ENCODE measurements at places on chromosomes 12 and 14. TPM values are rescaled to one million over a fixed set of nuclear protein-coding genes. Genes with fewer than 3 reads are reported as not detected.

Gene CLEC14A
- 7.3 TPM for total RNA-seq

Gene C14orf39
- total RNA-seq = not detected

GRCh38 chr12:108712925-108713203 lies 18.5 kb downstream of the CORO1C start:
- H3K27me3 ChIP-seq = no peaks in the 10 kb centered on the region
- H3K4me3 ChIP-seq = no peak overlapping the region
- no peaks in the 10 kb centered on the region for H3K36me3 ChIP-seq
- DNase-seq = no peak

DNA sequence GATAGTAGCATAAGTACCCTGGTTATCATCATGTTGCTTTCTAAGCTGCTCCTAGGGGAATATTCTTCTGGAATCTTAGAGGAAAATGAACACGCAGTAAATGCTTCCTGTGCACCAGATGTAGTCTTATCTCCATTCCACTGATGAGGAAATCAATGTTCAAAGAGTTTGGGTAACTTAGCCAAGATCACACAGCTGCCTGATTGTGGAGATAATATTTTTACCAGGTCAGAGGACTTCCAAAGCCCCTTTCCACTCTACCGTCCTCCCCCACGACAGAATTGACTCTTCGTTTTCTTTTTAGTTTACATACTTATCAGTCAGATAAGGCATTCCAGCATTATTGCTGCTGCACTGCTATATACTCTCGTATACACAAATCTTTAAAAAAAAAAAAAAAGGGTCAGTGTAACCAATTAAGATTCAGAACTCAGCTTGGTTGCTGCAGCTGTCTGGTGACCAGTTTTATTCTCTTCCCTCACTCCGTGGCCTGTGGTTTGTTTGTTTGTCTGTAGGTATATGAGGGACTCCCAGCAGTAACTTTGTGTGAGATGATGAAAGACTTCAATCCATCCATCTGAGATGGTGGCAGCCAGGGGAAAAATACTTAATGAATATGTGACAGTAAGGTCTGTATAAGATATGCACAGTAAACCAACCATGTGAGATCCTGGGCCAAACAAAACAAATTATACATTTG lies 110.5 kb downstream of the TGFB3 start:
- no peaks in the 10 kb centered on the region for H3K36me3 ChIP-seq
- H3K27ac ChIP-seq = no peak overlapping the region
- H3K27me3 ChIP-seq = no peaks in the 10 kb centered on the region

Gene KRT3
- not detected for total RNA-seq

- DNase-seq = no peak
- H3K36me3 ChIP-seq = peaks cover 7% of the 10 kb centered on the region
- H3K4me1 ChIP-seq = peaks cover 5% of the 10 kb centered on the region
- no peaks in the 10 kb centered on the region for H3K27me3 ChIP-seq
- no peak overlapping the region for H3K4me3 ChIP-seq
These were observed 14.8 kb downstream of the DDX24 start for GRCh38 chr14:94066089-94066676.

Gene CCDC175
- total RNA-seq = not detected

GRCh38 chr14:78983126-78983525 lies 813.0 kb downstream of the NRXN3 start:
- H3K36me3 ChIP-seq = no peaks in the 10 kb centered on the region
- DNase-seq = no peak
- no peaks in the 10 kb centered on the region for H3K4me1 ChIP-seq

DNA sequence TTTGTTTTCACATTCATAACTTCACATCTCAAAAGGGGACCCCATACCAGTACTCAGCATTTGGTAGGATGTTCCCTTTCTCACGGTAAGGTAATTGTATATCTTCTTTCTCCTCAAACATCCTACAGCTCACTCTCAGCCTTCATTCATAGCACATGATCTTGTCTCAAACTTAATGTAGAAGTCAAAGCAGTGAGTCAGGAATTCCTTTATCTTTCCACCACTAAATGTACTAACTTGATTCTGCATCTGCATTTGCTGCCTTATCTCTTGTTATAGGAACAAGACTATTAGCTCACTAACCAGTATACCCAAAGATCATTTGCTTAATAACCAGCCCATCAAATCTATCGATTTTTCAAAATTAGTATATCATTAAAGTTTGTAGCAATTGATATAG lies 22.9 kb downstream of the CPSF2 start:
- no peaks in the 10 kb centered on the region for H3K4me1 ChIP-seq
- H3K27ac ChIP-seq = no peak overlapping the region
- no peak overlapping the region for H3K4me3 ChIP-seq
- peaks cover 6% of the 10 kb centered on the region for H3K36me3 ChIP-seq

Gene TRIM9
- total RNA-seq = 0.14 TPM

Gene PTCSC3
- total RNA-seq = not detected

DNA sequence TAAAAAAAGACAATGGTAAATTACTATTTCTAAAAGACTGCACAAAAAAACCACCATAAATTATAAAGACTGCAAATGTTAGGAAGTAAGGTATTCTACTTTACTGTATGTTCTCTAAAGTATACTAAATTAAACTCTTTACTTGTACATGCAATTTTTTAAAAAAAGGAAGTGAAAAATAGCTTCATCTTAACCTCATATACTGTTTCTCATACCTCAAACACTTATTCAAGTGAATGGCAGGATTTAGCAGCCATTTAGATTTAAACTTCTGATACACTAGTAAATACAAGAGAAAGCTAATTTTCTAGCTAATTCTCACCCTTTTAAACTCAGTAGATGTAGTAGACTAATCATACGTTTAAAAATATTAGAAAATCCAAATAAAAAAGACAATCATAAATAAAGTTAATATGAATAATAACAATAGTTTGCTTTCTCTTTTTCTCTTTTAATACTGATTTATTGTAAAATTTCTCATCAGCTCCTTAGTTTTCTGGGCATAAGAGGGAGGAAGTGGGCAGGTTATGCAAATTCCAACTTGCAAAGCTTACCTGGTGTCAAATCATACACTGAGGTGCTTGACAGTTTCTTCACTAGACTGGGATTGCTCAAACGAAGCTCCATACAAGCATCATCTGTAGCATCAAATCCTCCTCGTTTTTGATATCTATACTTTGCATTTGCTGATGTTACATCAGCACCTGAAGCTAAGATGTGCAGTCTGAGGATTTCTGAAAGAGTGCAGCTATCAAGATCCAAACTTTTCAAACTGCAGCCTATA lies 71.0 kb upstream of the CFL2 start:
- no peaks in the 10 kb centered on the region for H3K4me1 ChIP-seq
- no peaks in the 10 kb centered on the region for H3K27me3 ChIP-seq
- no peak overlapping the region for H3K27ac ChIP-seq

DNA sequence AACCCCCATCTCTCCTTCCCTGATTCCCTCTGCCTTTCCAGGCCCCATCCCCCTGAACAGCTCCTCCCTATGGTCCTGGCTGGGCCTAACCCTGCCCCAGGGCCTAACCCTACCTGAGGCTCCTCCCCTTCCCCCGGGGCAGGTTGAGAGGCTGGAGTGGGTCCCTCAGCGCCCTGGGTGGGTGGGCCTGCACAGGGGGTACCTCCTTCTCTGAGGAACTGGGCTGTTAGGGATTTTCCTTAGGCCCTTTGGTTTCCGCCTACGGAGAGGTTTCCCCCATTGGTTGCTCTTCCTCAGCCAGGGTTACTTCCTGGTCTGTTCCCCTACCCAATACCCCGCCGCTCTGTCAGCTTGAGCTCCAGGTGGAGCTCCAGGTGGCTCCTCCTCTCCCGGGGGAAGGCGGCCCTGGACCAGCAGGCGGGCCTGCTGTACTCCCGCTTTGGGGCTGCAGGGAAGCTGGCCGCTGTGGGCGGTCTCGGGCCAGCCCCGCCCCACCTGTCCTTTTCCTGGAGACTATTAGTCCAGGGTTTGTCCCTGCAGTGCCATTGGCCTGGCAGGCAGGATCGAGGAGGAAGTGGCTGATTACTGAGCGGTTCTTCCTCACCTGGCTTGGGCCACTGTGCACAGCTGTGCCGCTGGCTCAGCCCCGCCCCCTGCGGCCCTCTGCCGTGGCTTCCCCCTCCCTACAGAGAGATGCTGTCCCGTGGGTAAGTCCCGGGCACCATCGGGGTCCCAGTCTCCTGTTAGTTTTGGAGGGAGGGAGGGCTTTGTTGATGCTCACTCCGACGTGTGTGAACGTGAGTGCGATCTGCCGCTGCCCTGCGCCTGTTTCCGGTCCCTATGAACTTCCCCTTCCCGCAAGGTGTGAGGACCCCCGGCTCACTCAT lies 2.5 kb downstream of the C12orf57 start:
- H3K27ac ChIP-seq = peak overlapping the region; percentile 86
- H3K27me3 ChIP-seq = no peaks in the 10 kb centered on the region
- H3K4me3 ChIP-seq = peak overlapping the region; percentile 67
- H3K4me1 ChIP-seq = peaks cover 39% of the 10 kb centered on the region

GRCh38 chr14:87325741-87326140 lies 667.2 kb downstream of the GALC start:
- H3K27me3 ChIP-seq = no peaks in the 10 kb centered on the region
- no peak for DNase-seq
- no peaks in the 10 kb centered on the region for H3K4me1 ChIP-seq

Gene LIN7A
- 20.6 TPM for total RNA-seq

Gene NYNRIN
- 2.5 TPM for total RNA-seq

Gene SLCO1A2
- total RNA-seq = 0.17 TPM

- H3K4me1 ChIP-seq = peaks cover 48% of the 10 kb centered on the region
- H3K27me3 ChIP-seq = peaks cover 21% of the 10 kb centered on the region
- H3K27ac ChIP-seq = no peak overlapping the region
- no peak for DNase-seq
- no peak overlapping the region for H3K4me3 ChIP-seq
- no peaks in the 10 kb centered on the region for H3K36me3 ChIP-seq
These were observed 7.3 kb downstream of the LHX5 start for GRCh38 chr12:113464452-113464775.

DNA sequence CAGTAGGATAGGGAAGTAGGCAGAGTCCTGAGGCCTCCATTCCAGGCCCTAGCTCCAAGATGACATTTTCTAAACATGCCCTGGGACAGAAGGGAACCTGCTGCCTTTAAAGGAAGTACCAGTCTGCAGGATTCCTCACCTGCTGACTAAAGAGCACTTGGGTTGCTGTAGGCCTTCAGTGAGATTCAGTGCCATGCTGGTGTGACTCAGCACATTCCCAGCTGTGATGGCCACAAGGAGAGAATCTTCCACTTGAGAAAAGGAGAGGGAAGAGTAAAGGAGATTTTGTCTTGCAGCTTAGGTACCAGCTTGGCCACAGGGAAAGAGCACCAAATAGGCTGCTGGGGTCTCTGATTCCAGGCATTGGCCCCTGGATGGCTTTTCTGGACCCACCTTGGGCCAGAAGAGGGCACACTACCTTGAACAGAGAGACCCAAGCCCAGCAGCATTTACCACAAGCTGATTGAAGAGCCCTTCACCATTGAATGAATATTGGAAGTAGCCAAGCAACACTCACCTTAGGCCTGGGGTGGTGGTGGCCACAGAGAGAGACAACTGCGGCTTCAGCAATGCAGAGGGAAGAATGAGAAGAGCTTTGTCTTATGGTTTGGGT lies 498.3 kb downstream of the KCNH5 start:
- no peaks in the 10 kb centered on the region for H3K4me1 ChIP-seq
- H3K27me3 ChIP-seq = no peaks in the 10 kb centered on the region
- H3K27ac ChIP-seq = no peak overlapping the region
- H3K4me3 ChIP-seq = no peak overlapping the region
- no peak for DNase-seq

GRCh38 chr12:69645031-69645430 lies 34.3 kb upstream of the LRRC10 start:
- no peak overlapping the region for H3K4me3 ChIP-seq
- no peaks in the 10 kb centered on the region for H3K27me3 ChIP-seq
- H3K36me3 ChIP-seq = no peaks in the 10 kb centered on the region
- DNase-seq = no peak
- no peaks in the 10 kb centered on the region for H3K4me1 ChIP-seq

GRCh38 chr12:26987634-26988424 lies 26.4 kb downstream of the TM7SF3 start:
- H3K4me1 ChIP-seq = no peaks in the 10 kb centered on the region
- no peak overlapping the region for H3K27ac ChIP-seq
- DNase-seq = no peak
- no peak overlapping the region for H3K4me3 ChIP-seq
- H3K36me3 ChIP-seq = peaks cover 8% of the 10 kb centered on the region
- no peaks in the 10 kb centered on the region for H3K27me3 ChIP-seq

GRCh38 chr14:24414732-24415420 lies 14.6 kb downstream of the CBLN3 start:
- H3K36me3 ChIP-seq = peaks cover 6% of the 10 kb centered on the region
- H3K4me1 ChIP-seq = peaks cover 16% of the 10 kb centered on the region
- no peak overlapping the region for H3K27ac ChIP-seq

DNA sequence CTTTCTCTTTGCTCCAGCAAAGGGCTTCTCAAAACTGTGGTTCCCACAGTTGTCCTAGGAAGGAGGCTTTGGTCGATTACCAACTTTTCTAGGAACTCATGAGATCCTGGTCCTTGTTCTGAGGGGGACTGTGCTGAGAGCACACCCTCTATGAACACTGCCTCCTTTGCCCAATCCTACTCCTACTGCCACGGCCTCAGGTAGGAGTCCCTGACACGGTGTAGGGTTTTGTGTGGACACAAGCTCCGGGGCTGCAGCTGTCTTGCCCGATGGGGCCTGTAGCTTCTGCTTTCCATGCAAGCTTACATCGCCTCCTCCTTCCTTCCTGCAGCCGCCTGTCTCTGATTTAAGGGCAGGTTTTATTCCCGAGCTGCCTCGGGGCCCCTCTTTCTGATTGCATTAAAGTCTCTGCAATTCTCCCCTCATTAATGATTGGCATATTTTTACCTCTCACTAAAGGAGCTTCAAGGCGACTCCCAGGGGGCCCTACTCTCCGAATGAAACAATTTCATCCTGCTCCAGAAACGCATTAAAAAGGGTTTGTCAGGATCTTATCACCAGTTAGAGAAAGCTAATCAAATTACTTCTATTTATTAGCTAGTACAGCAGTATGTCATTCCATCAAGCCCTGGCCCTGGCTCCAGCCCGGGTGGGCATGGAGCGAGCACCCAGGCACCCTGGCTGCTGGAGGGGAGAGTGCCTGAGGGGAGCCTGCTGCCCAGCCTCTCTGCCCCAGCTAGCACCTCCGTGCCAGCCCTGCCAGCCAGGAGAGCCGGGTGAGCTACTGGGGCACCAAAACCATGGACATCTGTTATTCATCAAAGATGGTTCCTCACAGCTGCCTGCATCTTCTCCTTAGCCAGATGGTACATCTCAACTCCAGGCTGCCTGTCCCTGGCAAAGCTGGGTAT lies 38.0 kb upstream of the ESRRB start:
- no peaks in the 10 kb centered on the region for H3K36me3 ChIP-seq
- no peak overlapping the region for H3K4me3 ChIP-seq
- H3K4me1 ChIP-seq = no peaks in the 10 kb centered on the region
- DNase-seq = no peak
- H3K27me3 ChIP-seq = no peaks in the 10 kb centered on the region

GRCh38 chr12:56688846-56689109 lies 694 bp upstream of the PTGES3 start:
- H3K36me3 ChIP-seq = no peaks in the 10 kb centered on the region
- peak overlapping the region; percentile 100 for H3K27ac ChIP-seq
- peaks cover 14% of the 10 kb centered on the region for H3K4me1 ChIP-seq

Gene IL26
- not detected for total RNA-seq

GRCh38 chr12:56192582-56192981 lies 3.3 kb upstream of the SMARCC2 start:
- no peak overlapping the region for H3K27ac ChIP-seq
- H3K4me1 ChIP-seq = peaks cover 15% of the 10 kb centered on the region
- H3K4me3 ChIP-seq = no peak overlapping the region
- H3K27me3 ChIP-seq = no peaks in the 10 kb centered on the region
- no peaks in the 10 kb centered on the region for H3K36me3 ChIP-seq

GRCh38 chr14:58298477-58299400 lies at the start of gene ARID4A:
TSS of gene ARID4A (plus strand) at chr14:58298555. CDS start at chr14:58299855, 1,300 bp downstream.
- peak; percentile 85 for DNase-seq
- peak within 1 kb of the TSS; percentile 95 for H3K4me3 ChIP-seq
- peak within 1 kb of the TSS; percentile 99 for H3K27ac ChIP-seq
- H3K27me3 ChIP-seq = no peaks in the 10 kb centered on the region

GRCh38 chr12:98470469-98471082 lies 44.8 kb upstream of the TMPO start:
- no peak overlapping the region for H3K4me3 ChIP-seq
- H3K4me1 ChIP-seq = no peaks in the 10 kb centered on the region
- no peaks in the 10 kb centered on the region for H3K36me3 ChIP-seq
- H3K27me3 ChIP-seq = no peaks in the 10 kb centered on the region
